H4 (cell line): ENCODE measurements at places on chromosomes 16 and 17. TPM values are rescaled to one million over a fixed set of nuclear protein-coding genes. Genes with fewer than 3 reads are reported as not detected.

- no peak for DNase-seq
Observed at GRCh38 chr16:61937646-61938045, 98.6 kb downstream of the CDH8 start.

- no peak for DNase-seq
Observed at GRCh38 chr17:49555495-49556222, 20.0 kb upstream of the NXPH3 start.

DNA sequence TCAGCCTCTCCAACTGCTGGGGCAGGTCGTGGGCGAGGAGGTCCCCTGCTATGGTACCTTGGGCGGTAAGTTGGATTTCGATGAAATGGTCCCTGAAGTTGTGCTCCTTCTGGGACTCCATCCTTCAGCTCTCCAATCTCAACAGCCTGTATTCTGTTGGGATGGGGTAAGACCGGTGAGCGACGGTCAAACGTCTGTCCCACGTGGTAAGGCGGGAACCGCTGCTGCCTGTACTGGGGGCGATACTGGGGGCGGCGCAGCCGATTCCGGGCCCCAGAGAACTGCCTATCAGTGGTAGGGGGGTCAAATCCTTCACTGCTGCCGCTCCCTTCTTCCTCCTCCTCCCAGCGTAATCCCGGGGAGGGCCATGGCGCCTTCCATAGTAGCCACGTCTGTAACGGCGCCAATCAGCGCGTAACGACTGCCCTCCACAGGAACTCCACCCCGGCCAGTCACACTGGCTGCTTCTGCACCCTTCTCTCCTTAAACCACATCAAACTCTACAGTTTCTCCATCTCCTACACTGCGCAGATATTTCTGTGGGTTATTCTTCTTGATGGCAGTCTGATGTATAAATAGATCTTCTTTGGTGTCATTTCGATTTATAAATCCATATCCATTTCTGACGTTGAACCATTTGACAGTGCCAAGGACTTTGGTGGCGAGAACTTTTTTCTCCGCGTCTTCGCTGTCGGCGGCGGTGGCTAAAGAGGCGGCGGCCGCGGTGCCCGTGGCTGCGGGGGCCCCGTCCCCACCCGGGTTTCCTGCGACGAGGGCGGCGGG lies 41.1 kb downstream of the AHSP start:
- DNase-seq = no peak

DNA sequence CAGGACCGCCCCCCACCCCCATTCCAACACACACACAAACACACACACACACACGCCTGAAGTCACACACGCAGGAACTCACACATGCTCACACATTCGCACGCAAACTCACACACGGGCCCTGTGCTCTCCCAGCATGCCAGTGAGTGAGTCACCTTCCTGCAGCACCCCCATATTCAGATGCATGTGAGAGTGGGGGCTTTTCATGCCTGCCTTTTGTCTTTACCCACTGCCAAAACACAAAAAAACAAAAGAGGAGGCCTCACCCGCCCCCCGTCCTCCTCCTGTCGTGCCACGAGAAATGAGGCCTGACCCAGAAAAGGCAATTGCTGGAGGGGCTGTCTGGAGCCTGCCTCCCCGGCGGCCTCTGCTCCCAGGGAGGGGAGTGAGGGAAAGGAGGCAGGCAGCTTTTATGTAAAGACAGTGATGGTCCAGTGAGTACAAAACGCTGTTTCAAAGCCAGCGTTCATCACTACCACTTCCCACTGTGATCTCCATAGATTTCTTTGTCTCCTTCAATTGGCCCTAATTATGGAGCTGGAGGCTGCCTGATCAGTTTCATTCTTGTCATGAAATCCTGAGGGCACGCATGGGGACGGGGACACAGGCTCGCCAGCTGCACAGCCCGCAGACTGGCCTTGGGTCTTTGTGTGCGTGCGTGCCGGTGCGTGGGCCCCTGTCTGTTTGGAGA lies 29.5 kb upstream of the GSE1 start:
- no peak for DNase-seq

IFI35 gene
- total RNA-seq = 66.7 and 80.2 TPM in 2 replicates

KRT9 gene
- not detected in 2 replicates for total RNA-seq

DNA sequence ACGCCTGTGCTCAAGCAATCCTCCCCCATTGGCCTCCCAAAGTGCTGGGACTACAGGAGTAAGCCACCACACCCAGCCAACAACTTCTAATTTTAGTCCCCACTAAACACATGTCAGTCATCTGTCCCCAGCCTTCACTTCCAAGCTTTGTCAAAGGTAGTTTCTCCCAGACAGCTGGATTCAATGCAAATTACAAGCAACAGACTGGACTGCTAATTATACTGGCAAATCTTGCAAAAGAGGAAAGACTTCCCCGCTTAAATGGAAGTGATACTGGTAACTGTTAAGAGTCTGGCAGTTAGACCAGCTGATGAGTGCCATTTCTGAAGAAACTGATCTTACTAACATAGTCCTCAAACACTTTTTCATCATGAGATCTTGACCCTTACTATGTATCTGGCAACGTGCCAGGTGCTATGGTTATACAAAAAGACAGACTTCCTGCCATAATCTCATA lies 8.2 kb upstream of the GGA2 start:
- DNase-seq = no peak

GRCh38 chr16:61681124-61681523 lies 355.1 kb downstream of the CDH8 start:
- no peak for DNase-seq

KRTAP9-4 gene
- total RNA-seq = not detected in 2 replicates

- no peak for DNase-seq
Observed at GRCh38 chr17:2395258-2396181, 5.3 kb downstream of the MNT start.

DNA sequence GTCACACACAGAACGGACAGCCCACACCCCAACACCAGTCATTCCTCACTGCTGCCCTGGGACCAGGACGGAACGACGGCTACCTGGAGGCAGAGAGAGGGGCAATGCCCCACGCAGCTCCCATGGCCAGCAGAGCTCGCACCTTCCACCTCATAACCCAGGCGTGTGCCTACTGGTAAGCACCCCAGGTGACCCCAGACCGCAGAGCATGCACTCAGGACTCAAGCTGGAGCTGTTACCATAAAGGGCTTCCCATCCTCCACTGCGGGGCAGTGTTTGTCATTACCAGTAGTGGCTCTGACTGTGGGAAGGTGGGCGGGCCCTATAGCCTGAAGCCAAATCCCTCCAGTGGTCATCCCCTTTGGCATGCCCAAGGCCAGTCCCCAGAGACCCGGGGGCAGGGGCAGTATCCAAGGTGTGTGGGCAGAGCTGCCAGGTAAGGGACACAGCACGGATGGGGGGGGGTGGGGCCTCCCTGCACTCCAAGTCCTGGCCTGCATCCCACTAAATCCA lies 4.7 kb upstream of the BCAR1 start:
- no peak for DNase-seq

DNA sequence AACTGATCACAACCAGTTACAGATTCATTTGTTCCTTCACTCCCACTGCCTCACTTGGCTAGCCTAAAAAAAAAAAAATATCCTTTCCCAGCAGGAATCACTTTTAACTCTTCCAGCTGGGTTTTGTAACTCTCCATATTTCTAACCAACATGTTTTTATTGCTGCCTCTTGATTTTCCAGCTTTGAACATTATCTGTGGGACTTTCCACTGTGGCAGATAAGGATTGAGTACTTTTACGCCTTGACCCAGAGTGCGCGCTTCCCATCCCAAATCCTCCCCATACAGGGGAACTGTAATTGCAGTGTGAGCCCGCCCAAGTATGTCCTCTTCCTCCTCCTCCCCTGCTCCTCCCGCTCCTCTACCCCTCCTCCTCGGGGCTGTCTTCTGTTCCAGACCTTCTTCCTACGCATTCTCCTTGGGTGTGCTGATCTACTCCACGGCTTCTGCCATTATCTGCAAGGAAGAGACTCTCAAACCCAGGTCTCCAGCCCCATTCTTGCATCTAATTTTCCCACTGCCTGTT lies 43.4 kb downstream of the CYB5D2 start:
- DNase-seq = no peak

DNA sequence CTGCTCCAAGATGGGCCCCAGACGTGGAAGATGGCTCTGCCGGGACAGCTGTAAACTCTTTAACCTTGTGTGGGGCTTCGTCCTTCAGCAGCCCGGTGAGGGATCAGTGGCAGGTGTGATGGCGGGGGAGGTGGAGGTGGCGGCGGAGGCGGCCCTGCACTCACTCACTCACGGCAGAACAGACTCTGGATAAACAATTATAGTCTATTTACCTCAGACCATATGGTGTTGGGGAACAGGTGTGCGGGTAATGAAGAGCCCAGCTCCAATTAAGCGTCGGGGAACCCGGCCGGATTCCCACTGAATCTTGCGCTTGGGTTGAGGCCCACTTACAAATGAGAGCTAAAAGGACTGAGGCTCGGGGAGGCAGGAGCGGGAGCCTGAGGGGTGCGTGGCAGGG lies 104.3 kb upstream of the SDK2 start:
- DNase-seq = no peak

TGFB1I1 gene
- total RNA-seq = 12.8 and 18.9 TPM in 2 replicates

CNTD1 gene
- not detected in 2 replicates for total RNA-seq

DNA sequence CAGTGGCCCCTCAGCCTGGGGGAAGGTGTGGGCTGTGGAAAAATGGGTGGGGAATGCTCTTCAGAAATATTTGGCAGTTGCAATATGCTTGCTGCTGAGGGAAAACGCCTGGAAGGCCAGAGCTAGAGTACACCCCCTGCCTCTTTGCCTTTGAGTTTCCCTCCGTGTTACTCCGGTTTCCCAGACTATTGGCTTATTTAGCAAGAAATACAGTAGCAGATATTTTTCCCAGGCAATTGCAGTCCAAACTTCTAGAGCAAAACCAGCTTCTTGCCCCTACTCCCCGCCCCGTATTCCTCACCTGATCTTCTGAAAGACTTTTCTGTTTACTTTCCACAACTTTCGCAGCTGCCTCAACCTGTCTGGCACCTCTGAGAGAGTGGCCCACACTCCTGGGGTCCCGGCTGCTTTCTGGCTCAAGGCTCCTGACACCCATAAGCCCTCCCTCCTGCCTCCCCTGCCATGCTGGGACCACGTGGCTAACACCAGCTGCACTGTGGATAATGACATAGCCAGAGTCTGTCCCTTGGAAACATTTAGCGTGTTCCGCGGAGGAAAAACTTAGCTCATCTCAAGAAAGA lies 45.8 kb upstream of the HELZ start:
- DNase-seq = no peak

FBXO39 gene
- 0.06 TPM in 1 of 2 replicates, not detected in the other for total RNA-seq

- DNase-seq = no peak
Observed at GRCh38 chr17:8324923-8325322, 14.7 kb upstream of the ODF4 start.

DNA sequence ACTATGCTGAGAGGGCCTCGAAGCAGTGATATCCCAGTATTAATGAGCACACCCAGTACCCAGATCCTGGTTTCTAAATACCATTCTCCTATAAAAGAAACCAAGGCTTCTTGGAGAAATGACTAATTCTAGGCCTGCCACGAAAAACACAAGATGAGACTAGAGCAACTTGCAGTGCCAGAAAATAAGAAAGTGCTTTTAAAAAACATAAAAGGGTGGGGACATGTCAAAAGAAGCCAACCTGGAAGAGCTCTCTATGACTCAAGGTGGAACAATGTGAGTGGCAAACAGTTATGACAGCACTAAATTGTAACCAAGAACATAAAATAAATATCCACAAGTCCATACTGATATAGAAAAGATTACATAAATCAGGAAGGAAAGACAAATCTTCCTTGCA lies 153.2 kb upstream of the KCNJ18 start:
- DNase-seq = no peak

DNA sequence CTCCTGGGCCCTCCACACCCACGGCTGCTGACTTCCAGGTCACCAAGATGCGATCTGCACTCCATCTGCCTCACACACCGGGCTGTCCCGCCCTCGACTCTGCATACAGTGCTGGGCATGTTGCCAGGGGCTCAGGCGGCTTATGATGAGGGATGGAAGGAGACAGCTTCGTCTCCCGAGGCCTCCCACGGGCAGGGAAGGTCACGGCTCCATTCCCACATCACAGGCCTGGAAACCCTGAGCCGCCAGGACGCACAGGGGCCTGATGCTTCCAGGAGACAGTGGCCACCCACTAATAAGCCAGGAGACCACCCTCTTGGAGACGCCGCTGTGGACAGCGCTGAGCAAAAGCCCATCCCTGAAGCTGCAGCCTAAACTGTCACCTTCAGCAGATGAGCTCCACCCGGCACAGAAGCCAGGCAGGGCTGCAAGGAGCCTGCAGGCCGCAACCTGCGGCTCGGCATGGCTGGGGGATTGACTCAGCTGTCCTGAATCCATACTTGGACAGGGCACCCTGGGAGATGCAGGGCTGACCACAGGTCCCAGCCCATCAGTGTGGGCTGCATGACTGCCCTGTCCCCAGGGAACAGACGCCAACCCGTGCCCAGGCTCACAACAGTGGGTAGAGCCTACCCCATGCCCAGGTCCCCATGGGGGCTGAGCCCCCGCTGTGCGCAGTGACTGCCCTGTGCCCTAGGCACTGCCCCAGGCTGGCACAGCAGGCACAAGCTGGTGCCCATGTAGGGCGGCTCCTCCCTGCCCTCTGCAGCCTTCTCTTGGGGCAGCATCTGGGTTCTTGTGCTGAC lies 34.4 kb downstream of the SLC7A5 start:
- peak; percentile 46 for DNase-seq

- DNase-seq = no peak
Observed at GRCh38 chr16:22027633-22028032, 19.7 kb downstream of the MOSMO start.

DNA sequence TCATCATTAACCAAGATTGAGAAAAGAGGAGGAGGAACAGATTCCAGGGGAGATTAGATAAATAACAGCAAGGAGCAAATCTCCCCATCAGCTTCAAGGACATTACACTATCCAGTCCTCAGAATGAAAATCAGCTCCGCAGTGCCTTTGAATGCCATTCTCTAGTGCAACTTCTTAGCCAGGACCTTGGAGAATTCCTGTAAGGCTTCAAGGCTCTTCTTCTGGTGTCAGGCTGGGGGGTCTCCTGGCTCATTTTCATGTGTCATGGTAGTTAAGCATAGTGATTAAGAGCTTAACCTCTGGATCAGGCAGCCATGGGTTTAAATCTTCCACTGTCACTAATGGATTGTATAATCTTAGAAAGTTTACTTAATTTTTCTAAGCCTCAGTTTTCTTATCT lies 137.3 kb upstream of the CCL2 start:
- no peak for DNase-seq

YPEL3 gene
- 4.1 and 6.7 TPM in 2 replicates for total RNA-seq

DNA sequence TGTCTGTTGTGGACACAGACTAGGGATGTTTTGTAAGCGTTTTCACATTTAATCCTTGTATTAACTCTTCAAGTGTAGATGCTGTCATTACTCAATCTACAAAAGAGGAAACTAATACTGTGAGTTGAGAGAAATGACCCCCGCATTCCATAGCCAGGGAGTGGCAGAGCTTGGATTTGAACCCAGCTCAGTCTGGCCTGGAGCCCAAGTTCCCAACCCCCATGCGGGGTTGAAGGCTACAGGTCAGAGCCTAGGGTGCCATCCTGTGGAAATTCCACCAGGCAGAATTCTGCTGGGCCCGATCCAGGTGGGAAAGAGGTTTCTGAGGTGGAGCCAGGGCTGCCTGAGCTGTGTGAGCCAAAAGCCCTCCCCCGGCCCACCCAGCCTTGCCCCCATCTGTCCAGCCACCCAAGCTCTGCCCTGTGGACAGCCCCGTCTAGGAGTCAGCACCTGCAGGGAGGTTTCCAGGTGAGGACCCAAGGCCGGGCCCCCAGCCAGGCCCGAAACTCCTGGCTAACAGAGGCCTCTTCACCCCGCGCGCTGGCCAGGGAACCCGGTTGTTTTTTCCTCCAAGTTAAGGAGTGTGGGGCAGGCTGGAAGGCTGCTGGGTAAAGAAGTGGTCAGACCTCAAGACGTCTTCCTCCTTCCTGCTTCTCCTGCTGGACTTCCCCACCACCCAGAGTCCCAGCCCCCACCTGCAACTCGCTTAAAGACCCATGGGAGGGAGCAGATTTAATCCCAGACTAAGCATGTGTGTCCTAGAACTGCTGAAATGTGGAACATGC lies 5.7 kb downstream of the MMP15 start:
- DNase-seq = no peak

- no peak for DNase-seq
Observed at GRCh38 chr17:43135454-43135819, 10.3 kb upstream of the BRCA1 start.
